Common myeloid progenitor, CD34-positive (primary cell): ENCODE measurements at places on chromosomes 16 and 17.

DNA sequence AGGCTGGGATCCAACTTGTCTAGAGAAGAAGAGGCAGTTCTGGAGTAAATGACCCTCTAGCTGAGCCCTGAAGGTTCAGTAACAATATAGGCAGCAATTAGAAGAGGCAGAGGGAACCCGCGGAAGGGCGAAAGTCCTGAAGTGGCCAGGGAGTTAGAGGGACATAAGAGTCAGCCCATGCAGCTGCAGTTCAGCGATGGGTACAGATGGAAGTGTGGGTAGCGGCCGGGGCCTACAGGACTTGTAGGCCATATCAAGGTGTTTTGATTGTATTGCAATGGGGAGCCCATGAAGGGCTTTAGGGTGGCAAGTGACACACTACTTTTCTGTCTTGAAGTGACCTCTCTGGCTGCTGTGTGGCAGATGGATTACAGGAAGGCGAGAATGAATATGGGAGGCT lies 3.0 kb downstream of the ELAC2 start:
- DNase-seq = no peak

- DNase-seq = peak; percentile 24
Measured at GRCh38 chr17:44829523-44830358, at the start of gene GJC1. Gene GJC1, minus strand, starts transcription at chr17:44830287. Its CDS starts 24,470 bp downstream, at chr17:44805817.

DNA sequence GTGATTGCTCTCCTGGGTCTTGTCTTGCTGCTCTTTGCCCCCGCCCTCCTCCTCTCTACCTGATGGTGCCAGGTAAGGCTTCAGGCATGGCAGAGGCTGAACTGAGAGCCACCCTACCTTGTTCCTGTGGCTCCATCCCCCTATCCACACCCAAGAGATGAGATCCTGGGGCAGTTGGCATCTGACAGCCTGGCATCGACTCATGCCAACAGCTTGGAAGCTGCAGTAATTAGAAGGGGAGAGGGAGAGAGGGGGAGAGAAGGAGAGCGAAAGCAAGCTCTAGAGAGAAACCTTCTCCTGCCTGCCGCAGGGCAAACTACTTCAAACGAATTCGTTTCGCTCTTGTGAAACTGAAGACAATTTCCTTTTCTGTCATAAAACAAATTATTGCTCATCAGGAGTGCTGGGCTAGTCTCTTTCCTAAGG lies 13.8 kb upstream of the SP6 start:
- no peak for DNase-seq

GRCh38 chr16:20726661-20727060 lies 15.0 kb downstream of the THUMPD1 start:
- DNase-seq = no peak

DNA sequence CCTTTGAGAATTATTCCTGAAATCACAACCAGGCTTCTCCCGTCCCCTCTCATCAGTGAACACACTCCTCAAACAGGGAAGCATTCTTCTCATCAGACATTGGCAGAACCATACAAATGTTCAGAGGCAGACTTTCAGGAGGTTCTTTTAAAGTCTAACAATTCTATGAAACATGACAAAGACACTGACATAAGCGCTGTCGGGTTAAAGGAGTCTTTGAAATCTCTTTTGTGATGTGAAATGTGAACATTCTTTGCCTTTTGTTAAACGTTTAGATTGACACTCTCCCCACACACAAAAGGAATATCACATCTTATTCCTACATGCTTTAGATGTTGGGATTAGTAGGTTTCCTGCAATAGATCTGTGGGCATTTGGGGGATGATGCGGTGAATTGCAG lies 63.9 kb downstream of the NETO2 start:
- DNase-seq = no peak

GRCh38 chr17:80861892-80862291 lies 129.7 kb upstream of the CHMP6 start:
- DNase-seq = no peak

DNA sequence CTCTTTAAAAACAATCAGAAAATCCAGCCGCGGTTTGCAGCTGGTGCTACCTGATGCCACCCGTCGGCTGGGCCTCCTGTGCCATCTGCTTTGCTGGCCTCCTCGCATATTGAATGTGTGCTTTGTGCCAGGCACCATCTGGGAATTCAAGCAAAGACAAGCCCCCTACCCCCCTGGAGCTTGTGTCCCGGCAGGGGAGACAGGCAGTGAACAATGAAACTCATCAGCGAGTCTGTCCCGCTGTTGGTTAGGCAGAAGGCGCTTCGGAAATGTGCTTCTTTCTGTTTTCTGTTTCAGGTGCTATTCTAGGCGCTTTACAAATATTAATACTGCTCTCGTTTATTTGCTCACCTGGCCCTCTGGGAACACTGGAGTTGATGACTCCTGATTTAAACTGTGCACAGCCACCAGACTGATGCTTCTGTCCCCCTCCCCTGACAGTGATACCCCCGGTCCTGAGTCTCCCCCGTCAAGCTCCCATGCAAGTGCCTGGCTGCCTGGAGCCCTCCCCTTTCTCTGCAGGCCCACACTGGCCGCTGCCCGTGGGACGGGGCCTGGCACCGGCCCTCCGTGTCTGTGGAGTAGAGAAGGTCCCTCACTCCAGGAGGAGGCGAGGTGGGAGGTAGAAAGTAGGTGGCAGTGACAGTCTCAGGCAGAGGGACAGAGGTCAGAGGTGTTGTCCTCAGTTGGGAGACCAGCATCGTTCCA lies 126.1 kb upstream of the PLCG2 start:
- no peak for DNase-seq

- DNase-seq = no peak
Measured at GRCh38 chr16:55641430-55642056, 14.2 kb upstream of the SLC6A2 start.

DNA sequence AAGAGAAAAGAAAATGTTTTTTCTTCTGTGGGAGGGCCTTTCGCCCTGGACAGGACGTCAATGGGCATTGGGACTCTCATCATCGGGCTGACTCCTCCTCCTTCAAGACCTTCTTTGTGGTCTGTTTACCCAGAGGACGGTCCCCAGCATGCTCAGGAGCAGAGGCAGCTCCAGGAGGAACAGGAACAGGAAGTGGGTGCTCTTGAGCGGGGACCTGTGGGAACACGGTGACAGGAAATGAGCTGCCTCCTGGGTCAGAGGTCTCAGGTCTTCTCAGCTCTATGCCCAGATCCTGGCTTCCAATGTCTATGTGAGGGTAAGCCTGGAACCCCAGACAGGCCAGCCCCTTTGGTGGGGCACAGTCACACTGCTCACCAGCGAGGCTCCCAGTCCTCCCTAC lies 12.2 kb downstream of the CD300LD start:
- DNase-seq = no peak

DNA sequence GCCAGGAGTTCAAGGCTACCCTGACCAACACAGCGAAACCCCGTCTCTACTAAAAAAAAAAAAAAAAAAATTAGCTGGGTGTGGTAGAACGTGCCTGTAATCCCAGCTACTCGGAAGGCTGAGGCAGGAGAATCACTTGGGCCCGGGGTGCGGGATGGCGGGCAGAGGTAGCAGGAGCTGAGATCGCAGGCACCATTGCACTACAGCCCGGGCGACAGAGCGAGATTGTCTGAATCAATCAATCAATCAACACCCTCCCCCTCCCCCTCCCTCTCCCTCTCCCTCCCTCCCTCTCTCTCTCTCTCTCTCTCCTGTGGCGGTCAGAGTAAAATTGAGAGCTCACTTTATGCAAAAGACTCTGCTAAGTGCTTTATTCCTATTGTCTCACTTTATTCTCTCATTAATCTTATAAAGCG lies 1.2 kb downstream of the HSDL1 start:
- DNase-seq = no peak

- no peak for DNase-seq
Measured at GRCh38 chr17:21680366-21680765, 12.0 kb upstream of the KCNJ18 start.

DNA sequence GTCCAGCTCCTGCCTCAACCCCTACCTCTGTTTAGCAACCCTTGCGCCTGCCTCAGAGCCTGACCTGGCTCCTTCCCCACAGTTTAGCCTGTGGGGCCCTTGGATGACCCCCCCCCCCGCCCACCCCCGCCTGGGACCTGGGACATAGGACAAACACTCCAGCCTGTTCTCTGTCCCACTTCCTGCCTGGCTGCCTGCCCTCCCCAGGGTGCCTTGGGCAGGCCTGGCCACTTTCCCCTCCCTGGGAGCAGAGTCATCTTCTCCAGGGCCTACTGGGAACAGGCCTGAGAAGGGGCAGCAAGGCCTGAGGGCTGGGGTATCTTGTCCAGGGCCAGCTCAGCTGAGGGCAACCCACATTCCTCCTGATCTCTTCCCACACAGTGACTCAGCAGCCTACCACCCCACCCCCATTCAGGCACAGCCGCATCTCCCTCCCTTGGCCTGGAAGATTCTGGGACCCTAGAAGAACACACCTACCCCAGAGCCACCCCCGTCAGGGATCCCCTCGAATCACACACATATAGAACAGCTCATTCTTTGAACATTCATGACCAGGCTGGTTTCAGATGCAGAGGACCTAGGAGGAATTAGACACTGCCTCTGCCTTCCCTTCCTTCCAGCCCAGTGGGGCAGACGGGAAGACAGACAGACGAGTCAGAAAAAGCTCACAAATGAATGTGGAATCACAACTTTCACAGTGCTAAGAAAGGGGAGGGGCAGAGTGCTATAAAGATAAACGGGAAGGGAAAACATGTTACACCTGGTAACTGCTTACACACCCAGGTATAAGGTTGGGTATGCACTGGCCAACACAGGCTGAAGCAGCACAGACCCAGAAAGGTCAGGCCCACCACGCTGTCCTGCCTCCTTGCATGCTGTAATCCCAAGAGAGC lies 6.0 kb downstream of the FHOD1 start:
- DNase-seq = no peak

- no peak for DNase-seq
Measured at GRCh38 chr16:6498858-6499257, 833.8 kb upstream of the RBFOX1 start.

DNA sequence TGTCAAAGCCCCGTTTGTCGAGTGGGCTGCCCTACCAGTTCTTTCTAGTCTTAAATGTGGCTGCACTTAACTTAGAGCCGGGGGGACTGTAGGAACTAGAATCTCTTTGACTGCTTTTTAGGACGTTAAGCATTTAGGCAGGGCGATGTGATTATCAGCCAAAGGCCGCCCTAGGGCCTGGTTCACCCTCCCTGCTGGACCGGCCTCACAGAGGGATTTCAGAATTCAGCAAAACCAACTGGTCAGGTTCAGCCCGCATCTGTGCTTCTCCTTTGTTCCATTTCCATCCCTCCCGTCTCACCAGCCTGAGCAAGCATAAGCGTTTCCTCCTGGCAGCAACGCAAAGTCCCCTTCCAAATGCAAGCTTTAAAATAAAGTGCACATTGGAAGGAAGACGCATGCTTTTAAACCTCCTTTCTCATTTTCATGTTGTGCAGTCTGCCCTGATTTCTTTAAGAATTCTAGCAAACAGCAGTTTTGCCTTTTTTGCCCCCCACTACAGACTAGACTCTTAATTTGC lies 16.5 kb upstream of the NAT9 start:
- DNase-seq = no peak

- no peak for DNase-seq
Measured at GRCh38 chr17:42406615-42407288, 16.3 kb downstream of the CAVIN1 start.

- DNase-seq = peak; percentile 42
Measured at GRCh38 chr17:35170968-35171771, 23.0 kb downstream of the SLC35G3 start.

DNA sequence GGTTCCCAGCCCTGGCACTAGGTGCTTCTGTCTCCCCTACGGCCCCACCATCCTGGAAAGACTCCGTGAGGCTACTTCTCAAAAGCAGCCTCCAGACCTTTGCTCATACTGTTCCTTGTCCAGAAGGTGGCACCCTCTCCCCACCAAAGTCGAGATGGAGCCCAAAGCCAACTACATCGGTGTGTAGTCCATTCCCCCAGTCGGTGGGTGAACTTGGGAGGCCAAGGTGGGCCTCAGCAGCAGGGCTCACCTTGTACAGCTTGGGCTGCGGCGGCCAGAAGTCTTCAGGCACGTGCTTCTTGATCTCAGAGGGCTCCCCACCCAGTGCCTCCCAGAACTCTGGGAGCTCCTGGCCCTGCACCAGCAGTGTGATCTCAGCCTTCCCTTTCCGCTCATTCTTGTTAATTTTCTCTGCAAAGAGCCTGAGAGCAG lies 10.2 kb downstream of the FLII start:
- DNase-seq = peak; percentile 81

DNA sequence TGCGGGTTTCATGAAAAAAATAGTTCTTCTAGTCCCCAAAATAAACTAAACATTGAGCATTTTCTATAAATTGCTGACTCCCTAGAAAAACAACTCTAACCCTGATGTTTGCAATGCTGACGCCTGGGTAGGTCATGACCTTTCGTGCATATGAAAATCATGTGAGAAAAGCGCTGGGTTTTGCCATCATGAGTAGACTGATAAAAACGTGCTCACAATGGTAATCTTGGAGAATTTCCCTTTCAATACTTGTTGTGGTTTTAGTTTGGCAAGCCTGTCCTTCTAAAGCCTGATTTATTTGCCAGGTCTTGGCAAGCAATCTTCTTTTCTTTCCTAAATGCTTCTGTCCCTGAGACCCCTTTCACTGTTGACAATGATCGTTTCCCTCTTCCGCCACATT lies 4.0 kb upstream of the CLEC10A start:
- peak; percentile 44 for DNase-seq

DNA sequence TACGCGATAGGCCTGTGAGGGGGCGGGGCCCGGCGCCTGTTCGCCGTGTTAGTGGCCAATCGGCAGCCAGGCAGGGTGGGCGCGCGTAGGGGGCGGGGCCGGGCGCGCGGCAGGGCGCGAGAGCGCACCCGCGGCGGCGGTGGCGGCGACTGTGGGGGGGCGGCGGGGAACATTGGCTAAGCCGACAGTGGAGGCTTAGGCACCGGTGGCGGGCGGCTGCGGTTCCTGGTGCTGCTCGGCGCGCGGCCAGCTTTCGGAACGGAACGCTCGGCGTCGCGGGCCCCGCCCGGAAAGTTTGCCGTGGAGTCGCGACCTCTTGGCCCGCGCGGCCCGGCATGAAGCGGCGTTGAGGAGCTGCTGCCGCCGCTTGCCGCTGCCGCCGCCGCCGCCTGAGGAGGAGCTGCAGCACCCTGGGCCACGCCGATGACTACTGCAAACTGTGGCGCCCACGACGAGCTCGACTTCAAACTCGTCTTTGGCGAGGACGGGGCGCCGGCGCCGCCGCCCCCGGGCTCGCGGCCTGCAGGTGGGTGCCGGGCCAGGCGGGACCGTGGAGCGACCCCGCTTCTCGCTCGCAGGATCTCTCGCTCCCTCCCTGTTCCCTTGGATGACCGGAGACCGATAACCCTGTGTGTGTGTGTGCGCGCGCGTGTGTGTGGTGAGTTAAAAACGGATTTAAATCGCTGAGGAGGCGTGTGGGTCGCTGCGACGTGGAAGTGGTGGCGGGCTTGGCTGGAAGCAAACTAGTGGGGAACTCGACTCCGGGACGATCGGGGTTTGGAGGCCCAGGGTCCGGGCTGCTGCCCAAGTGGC lies at the start of gene NFATC3:
Gene NFATC3, plus strand, starts transcription at position 112 of the 813 bp plus-strand sequence. Its CDS starts 312 bp downstream, at position 424.
- peak; percentile 99 for DNase-seq

- DNase-seq = no peak
Measured at GRCh38 chr17:60699090-60699489, 21.4 kb downstream of the BCAS3 start.

- DNase-seq = no peak
Measured at GRCh38 chr16:57801809-57802340, 416 bp downstream of the KIFC3 start.
